ENCODE measurements at places on chromosomes 12 and 14. TPM values are rescaled to one million over a fixed set of nuclear protein-coding genes. Genes with fewer than 3 reads are reported as not detected.

FAM90A1 gene
- 0.11 TPM for total RNA-seq

C14orf119 gene
- 40.9 TPM for total RNA-seq

BRMS1L gene
- 5.1 TPM for total RNA-seq

COX8C gene
- not detected for total RNA-seq

KRT81 gene
- under 0.01 TPM for total RNA-seq

RDH16 gene
- total RNA-seq: 0.25 TPM

CABP1 gene
- 1.1 TPM for total RNA-seq

SDR9C7 gene
- not detected for total RNA-seq

GZMB gene
- not detected for total RNA-seq

VASH1 gene
- total RNA-seq: 6.4 TPM

LRRC9 gene
- under 0.01 TPM for total RNA-seq

MYH6 gene
- not detected for total RNA-seq

KLHL33 gene
- 0.11 TPM for total RNA-seq

PLA2G1B gene
- total RNA-seq: not detected

FAIM2 gene
- 3.0 TPM for total RNA-seq

SMCO3 gene
- 0.11 TPM for total RNA-seq

CPNE8 gene
- total RNA-seq: 15.7 TPM

SLC39A2 gene
- not detected for total RNA-seq

ZDHHC22 gene
- not detected for total RNA-seq

TRAF3 gene
- total RNA-seq: 31.6 TPM

RERG gene
- not detected for total RNA-seq

AKAP3 gene
- total RNA-seq: 1.1 TPM

RGS6 gene
- total RNA-seq: not detected

KRT83 gene
- total RNA-seq: not detected

GSC gene
- not detected for total RNA-seq

CYP27B1 gene
- total RNA-seq: 0.55 TPM

SMCO2 gene
- total RNA-seq: 0.12 TPM

AHSA1 gene
- total RNA-seq: 121 TPM

All from uterine smooth muscle cell (primary cell).